Heart right ventricle (tissue), 16 donors: ENCODE measurements at places on chromosomes 4 and X. TPM values are rescaled to one million over a fixed set of nuclear protein-coding genes. Genes with fewer than 3 reads are reported as not detected.

The PAK3 gene
- total RNA-seq = 0.68 TPM

GRCh38 chrX:71198066-71198465, 25.0 kb upstream of the GJB1 start:
- no peaks in the 10 kb centered on the region for H3K27me3 ChIP-seq
- H3K4me3 ChIP-seq = no peak overlapping the region
- H3K4me1 ChIP-seq = no peaks in the 10 kb centered on the region

DNA sequence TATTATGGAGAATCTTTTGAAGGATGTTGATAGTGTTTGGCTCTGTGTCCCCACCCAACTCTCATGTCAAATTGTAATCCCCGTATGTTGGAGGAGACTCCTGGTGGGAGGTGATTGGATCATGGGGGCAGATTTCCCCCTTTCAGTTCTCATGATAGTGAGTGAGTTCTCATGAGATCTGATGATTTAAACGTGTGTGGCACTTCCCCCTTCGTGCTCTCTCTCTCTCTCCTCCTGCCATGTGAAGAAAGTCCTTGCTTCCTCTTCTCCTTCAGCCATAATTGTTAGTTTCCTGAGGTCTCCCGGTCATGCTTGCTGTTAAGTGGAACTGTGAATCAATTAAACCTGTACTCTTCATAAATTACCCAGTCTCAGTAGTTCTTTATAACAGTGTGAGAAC, 166.1 kb upstream of the NUDT6 start:
- no peak for DNase-seq
- peaks cover 11% of the 10 kb centered on the region for H3K36me3 ChIP-seq
- no peaks in the 10 kb centered on the region for H3K27me3 ChIP-seq
- no peak overlapping the region for H3K27ac ChIP-seq

The SOD3 gene
- total RNA-seq = 56.8 TPM

DNA sequence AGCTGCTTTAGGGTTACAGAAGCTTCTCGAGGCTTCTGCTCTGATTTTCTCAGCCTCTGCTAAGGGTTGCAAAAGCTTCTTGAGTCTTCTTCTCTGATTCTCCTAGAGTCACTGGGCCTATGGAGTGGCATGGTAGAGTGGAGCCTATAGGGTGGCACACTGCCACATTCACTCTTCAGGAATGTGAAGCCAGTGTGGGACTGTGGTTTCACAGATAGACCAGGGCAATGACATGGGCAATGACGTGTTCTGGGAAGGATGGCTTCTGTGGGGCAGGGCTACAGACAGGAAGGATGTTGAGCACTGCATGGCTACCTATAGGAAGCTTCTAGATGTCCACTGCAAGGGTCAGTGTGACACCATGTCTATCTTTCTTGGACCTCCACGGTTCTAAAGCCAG, 11.0 kb upstream of the MAMLD1 start:
- no peak for DNase-seq
- H3K27ac ChIP-seq = no peak overlapping the region
- no peaks in the 10 kb centered on the region for H3K4me1 ChIP-seq
- H3K4me3 ChIP-seq = no peak overlapping the region
- no peaks in the 10 kb centered on the region for H3K36me3 ChIP-seq
- H3K27me3 ChIP-seq = no peaks in the 10 kb centered on the region

GRCh38 chrX:94932278-94932965, 1258.4 kb downstream of the FAM133A start:
- H3K4me1 ChIP-seq = no peaks in the 10 kb centered on the region
- no peak overlapping the region for H3K27ac ChIP-seq
- no peaks in the 10 kb centered on the region for H3K27me3 ChIP-seq
- DNase-seq = no peak
- no peaks in the 10 kb centered on the region for H3K36me3 ChIP-seq
